Caco-2 (cell line): ENCODE measurements at places on chromosomes 7 and 10. TPM values are rescaled to one million over a fixed set of nuclear protein-coding genes. Genes with fewer than 3 reads are reported as not detected.

DNA sequence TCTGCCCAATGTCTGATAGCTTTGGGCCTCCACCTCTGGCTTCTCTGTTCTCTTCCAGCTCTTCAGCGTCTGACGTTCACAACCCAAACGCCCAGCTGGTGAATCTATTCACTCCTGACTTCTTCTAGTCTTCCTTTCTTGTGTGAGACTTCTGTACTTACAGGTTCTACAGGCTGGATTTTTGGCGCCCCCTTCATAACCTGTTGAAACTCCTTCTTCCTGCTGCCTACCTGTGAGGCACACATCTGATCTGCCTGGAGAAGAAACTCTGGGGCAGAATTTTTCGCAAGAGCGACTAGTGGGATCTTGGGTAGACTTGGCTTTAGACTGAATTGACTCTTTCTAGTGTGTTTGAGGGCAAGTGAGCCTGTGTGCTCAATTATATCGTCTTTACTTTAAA, 249.3 kb downstream of the REEP3 start:
- H3K4me3 ChIP-seq = no peak overlapping the region
- peaks cover 20% of the 10 kb centered on the region for H3K4me1 ChIP-seq
- no peaks in the 10 kb centered on the region for H3K36me3 ChIP-seq
- DNase-seq = no peak
- H3K27me3 ChIP-seq = no peaks in the 10 kb centered on the region

GRCh38 chr10:44341886-44342285, 43.0 kb downstream of the CXCL12 start:
- H3K27ac ChIP-seq = no peak overlapping the region
- DNase-seq = no peak
- no peak overlapping the region for H3K4me3 ChIP-seq
- no peaks in the 10 kb centered on the region for H3K36me3 ChIP-seq
- H3K4me1 ChIP-seq = no peaks in the 10 kb centered on the region

- no peaks in the 10 kb centered on the region for H3K27me3 ChIP-seq
- H3K4me3 ChIP-seq = no peak overlapping the region
- no peaks in the 10 kb centered on the region; the same call in 1 of the 2 replicates for H3K36me3 ChIP-seq
- DNase-seq = no peak
- H3K27ac ChIP-seq = no peak overlapping the region
Measured at GRCh38 chr7:139726485-139726869, 51.3 kb downstream of the HIPK2 start.

DNA sequence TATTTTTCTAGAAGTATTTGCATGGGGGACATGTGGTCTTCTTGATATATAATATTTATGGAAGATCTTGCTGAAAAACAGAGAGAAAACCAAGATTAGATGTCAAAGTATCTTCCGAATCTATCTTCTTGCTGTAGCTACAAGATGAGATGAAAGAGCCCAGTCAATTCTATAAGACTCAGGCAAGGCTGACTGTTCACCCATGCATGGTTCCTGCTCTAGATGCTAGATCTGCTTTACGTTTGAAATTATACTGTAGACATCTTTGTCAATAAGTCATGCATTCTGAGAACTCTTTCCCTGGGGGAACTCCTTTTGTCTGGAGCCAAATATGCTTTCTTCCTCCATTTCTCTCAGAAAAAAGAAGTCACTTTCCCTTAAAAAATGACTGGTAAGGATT, 1292.0 kb downstream of the XPNPEP1 start:
- H3K27ac ChIP-seq = no peak overlapping the region
- no peaks in the 10 kb centered on the region for H3K27me3 ChIP-seq
- no peak overlapping the region for H3K4me3 ChIP-seq
- no peaks in the 10 kb centered on the region for H3K36me3 ChIP-seq

GRCh38 chr10:132787495-132788179, 1.7 kb upstream of the NKX6-2 start:
- no peak for DNase-seq
- peaks cover 11% of the 10 kb centered on the region; the same call in 1 of the 2 replicates for H3K4me1 ChIP-seq
- no peak overlapping the region for H3K27ac ChIP-seq
- H3K36me3 ChIP-seq = no peaks in the 10 kb centered on the region
- H3K27me3 ChIP-seq = peaks cover 1% of the 10 kb centered on the region; the same call in 1 of the 2 replicates
- H3K4me3 ChIP-seq = peak overlapping the region; percentile 24

DNA sequence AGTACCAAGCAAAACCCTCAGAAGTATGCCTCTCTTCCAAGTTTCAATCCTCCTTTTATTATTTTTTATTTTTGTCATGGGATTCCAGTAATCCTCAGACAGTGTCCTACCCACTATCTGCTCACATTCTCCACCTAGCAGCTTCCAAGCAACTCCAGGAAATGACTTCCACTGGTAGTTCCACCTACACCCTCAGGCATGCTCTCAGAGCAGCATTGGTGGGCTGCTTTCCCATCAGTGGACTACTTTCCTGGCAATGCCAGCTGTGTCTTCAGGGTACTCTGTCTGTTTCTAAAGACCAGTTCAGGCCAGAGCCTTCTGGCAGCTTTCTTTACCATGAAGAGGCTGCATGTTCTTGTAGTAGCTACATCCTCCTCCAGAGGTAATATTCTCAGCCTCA, 244.0 kb downstream of the HGF start:
- no peak overlapping the region for H3K27ac ChIP-seq
- H3K4me1 ChIP-seq = no peaks in the 10 kb centered on the region
- no peaks in the 10 kb centered on the region for H3K36me3 ChIP-seq
- H3K27me3 ChIP-seq = no peaks in the 10 kb centered on the region
- no peak for DNase-seq
- no peak overlapping the region for H3K4me3 ChIP-seq

- H3K4me1 ChIP-seq = no peaks in the 10 kb centered on the region
- no peak overlapping the region for H3K4me3 ChIP-seq
- H3K36me3 ChIP-seq = no peaks in the 10 kb centered on the region
- DNase-seq = no peak
- no peak overlapping the region for H3K27ac ChIP-seq
Measured at GRCh38 chr10:36531621-36532020, 593.8 kb upstream of the ANKRD30A start.

DNA sequence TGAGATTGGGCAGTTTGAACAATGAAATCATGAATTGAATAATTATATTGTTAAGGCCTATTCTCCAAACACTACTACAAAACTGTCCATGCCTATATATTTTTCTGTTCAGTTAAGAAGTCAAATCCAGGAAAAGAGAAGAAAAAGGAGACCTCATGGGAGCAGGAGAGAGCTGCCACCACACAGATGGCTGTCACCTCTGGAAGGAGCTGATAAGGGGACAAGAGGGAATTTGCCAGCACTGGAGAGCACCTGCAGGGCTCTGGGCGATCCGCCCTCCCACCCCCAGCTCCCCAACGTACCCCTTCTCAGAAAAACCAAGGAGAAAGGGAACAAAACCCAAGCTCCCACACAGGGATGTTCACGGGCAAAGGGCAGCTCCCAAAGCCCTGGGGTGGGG, 227.8 kb downstream of the TNS3 start:
- H3K27me3 ChIP-seq = no peaks in the 10 kb centered on the region
- peaks cover 4% of the 10 kb centered on the region for H3K36me3 ChIP-seq
- H3K27ac ChIP-seq = peak overlapping the region; percentile 42
- H3K4me3 ChIP-seq = no peak overlapping the region

- H3K36me3 ChIP-seq = no peaks in the 10 kb centered on the region
- no peak for DNase-seq
- H3K4me3 ChIP-seq = no peak overlapping the region
- H3K27me3 ChIP-seq = no peaks in the 10 kb centered on the region
Measured at GRCh38 chr10:4270116-4270515, 485.1 kb upstream of the KLF6 start.

GRCh38 chr7:134781171-134781570, 1.7 kb downstream of the CALD1 start:
- no peaks in the 10 kb centered on the region for H3K36me3 ChIP-seq
- no peak for DNase-seq
- H3K27me3 ChIP-seq = no peaks in the 10 kb centered on the region
- peaks cover 31% of the 10 kb centered on the region for H3K4me1 ChIP-seq
- peak overlapping the region; percentile 79 for H3K27ac ChIP-seq

- H3K27ac ChIP-seq = no peak overlapping the region
- no peaks in the 10 kb centered on the region for H3K36me3 ChIP-seq
Measured at GRCh38 chr10:31466313-31466712, 147.3 kb downstream of the ZEB1 start.

DNA sequence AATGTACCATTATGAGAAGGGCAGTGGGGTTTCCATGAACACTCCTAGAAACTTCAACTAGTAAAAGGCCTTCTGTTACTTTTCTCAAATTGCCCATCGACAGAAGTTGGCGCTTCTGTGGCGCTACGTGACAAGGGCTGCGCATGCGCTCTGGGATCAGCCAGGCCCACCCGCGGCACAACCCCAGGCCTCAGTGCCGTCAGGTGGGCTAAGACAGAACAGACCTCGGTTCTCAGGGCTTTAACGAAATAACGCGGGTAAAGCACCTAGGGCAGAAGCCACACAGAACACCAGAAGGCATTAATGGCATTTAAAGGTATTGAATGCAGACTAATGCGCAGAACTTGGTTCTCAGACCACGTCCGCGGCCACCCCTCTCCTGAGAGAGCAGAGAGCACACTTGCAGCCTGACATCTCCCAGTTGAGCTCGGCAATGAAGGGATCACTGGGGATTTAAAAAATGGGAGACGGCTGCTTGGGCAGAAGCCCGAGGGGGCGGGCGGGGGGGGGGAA, 67.6 kb upstream of the CTNNA3 start:
- H3K27me3 ChIP-seq = no peaks in the 10 kb centered on the region
- H3K4me3 ChIP-seq = peak overlapping the region; percentile 81
- 0 out of 2 replicates have a peak, but pooled peaks cover 8% of the 10 kb centered on the region for H3K4me1 ChIP-seq
- DNase-seq = peak; percentile 90
- no peaks in the 10 kb centered on the region for H3K36me3 ChIP-seq
- peak overlapping the region; percentile 95 for H3K27ac ChIP-seq

GRCh38 chr10:95741807-95742467, 14.0 kb upstream of the ENTPD1 start:
- DNase-seq = no peak
- no peak overlapping the region for H3K4me3 ChIP-seq
- no peaks in the 10 kb centered on the region for H3K36me3 ChIP-seq
- H3K4me1 ChIP-seq = no peaks in the 10 kb centered on the region
- H3K27ac ChIP-seq = no peak overlapping the region

- H3K27me3 ChIP-seq = no peaks in the 10 kb centered on the region
- no peaks in the 10 kb centered on the region for H3K4me1 ChIP-seq
- DNase-seq = no peak
Measured at GRCh38 chr7:12281038-12281437, 69.9 kb downstream of the TMEM106B start.

- H3K4me3 ChIP-seq = no peak overlapping the region
- peaks cover 5% of the 10 kb centered on the region; the same call in 1 of the 2 replicates for H3K4me1 ChIP-seq
- no peaks in the 10 kb centered on the region for H3K27me3 ChIP-seq
- no peaks in the 10 kb centered on the region for H3K36me3 ChIP-seq
Measured at GRCh38 chr10:114498413-114499111, 94.3 kb upstream of the AFAP1L2 start.

- H3K36me3 ChIP-seq = no peaks in the 10 kb centered on the region
- no peak overlapping the region for H3K4me3 ChIP-seq
- H3K4me1 ChIP-seq = peaks cover 41% of the 10 kb centered on the region
- H3K27ac ChIP-seq = peak overlapping the region; percentile 28
Measured at GRCh38 chr7:15130666-15131541, 228.4 kb upstream of the DGKB start.

Gene CLDN3
- 19.6 and 21.0 TPM in 2 replicates for total RNA-seq

Gene ITGA8
- total RNA-seq = not detected in 2 replicates

Gene NPFFR1
- total RNA-seq = not detected in 2 replicates

Gene EBF3
- 0.63 and 0.79 TPM in 2 replicates for total RNA-seq

Gene GPR15LG
- not detected in 2 replicates for total RNA-seq

Gene HOXA1
- total RNA-seq = 18.5 and 18.8 TPM in 2 replicates

Gene ADAM12
- total RNA-seq = not detected in 2 replicates
